Pancreas (tissue), 10 donors: ENCODE measurements at places on chromosomes 7 and 10. TPM values are rescaled to one million over a fixed set of nuclear protein-coding genes. Genes with fewer than 3 reads are reported as not detected.

DNA sequence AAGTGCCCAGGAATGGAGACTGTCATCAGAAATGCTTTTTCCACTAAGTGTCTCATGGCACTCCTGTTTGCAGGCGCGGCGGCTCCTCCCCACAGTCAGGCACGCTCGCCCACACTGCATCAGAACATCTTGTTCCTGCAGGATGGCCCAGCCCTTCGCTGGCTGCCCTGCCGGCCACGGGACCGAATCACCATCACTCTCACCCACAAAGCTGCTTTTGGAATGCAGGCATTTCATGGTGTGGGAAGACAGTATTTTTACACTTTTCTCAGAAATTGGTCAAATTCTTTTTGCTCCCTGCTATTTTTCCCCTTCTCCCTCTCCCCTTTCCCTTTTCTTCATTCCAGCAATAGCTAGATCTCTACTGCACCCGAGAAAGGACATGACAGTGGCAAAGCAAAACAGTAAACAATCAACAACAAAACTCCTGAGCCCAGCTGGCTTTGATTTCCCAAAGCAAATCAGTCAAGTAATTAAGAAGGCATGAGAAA is 176.1 kb upstream of the TNS3 start:
- H3K36me3 ChIP-seq: no peaks in the 10 kb centered on the region
- no peaks in the 10 kb centered on the region for H3K4me1 ChIP-seq
- H3K4me3 ChIP-seq: no peak overlapping the region

- no peaks in the 10 kb centered on the region for H3K36me3 ChIP-seq
- no peak for DNase-seq
- H3K4me1 ChIP-seq: peaks cover 46% of the 10 kb centered on the region
- H3K27ac ChIP-seq: peak overlapping the region; percentile 72
- H3K4me3 ChIP-seq: no peak overlapping the region
Measured at GRCh38 chr10:117360016-117360415, 15.2 kb downstream of the PDZD8 start.

- no peak for DNase-seq
- peaks cover 12% of the 10 kb centered on the region for H3K4me1 ChIP-seq
- no peak overlapping the region for H3K4me3 ChIP-seq
- H3K36me3 ChIP-seq: no peaks in the 10 kb centered on the region
- H3K27ac ChIP-seq: no peak overlapping the region
- no peaks in the 10 kb centered on the region for H3K27me3 ChIP-seq
Measured at GRCh38 chr10:80471715-80472233, 17.7 kb downstream of the TSPAN14 start.

DNA sequence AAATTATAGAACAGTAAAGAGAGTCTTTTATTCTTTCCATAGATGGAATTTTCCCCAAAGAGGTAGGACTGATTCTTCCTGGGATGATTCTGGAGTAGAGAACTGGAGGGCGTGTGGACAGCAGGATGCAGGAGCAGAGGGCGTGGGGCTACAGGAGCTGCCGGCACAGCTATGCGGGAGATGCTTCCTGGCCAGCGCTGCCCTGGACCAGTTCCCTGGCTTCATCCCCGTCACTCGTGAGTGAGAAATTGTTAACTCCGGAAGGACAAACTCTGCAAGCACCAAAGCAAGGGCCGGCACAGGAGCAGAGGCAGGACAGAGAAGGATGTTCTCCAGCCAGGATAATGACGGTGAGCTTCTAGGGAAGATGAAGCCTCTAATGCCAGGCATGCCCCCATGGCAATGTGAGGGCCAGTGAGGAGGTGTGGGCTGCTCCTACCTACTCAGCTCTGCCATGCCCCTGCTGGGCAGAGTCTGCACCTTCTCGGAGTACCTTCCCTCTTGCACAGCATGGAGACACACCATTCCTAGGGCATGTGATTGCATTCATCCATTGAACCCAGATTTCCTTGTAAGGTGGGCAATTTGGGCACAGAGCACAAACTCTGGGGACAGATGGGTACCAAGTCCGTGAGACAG is 760.9 kb upstream of the IGFBP3 start:
- DNase-seq: no peak
- H3K27ac ChIP-seq: no peak overlapping the region
- no peaks in the 10 kb centered on the region for H3K27me3 ChIP-seq
- no peaks in the 10 kb centered on the region for H3K36me3 ChIP-seq

DNA sequence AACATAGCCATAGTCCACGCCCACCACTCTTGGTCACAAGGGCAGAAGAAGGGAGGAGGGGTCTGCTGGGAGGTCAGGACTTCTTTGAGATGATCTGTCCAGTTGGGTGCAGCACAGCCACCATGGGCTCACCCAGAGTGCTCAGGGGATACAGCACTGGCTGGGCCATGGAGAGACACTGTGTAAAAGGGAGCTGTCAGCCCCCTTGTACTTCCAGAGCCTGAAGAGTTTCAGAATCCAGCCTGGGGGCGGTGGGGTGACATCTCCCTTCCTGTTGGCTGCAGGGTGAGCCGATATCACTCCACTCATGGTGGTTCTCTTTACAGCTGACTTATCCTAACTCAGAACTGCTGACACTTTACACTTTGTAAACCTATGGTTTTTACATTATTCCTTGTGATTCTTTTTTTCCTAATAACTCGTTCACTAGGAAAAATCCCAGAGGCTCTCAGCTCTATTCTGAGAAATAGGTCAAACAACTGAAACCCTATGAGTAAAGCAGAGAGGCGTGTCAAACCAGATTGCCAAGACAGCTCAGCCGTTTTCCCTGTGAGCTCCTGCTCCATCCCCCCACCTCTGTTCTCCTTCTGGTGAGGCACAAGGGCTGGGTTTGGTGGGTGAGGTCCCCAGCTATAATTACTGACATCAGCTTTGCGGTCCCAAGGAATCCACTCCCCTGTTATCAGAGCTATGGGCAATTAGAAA is 3.2 kb upstream of the MRPS24 start:
- no peak overlapping the region for H3K4me3 ChIP-seq
- no peak overlapping the region for H3K27ac ChIP-seq
- no peak for DNase-seq
- no peaks in the 10 kb centered on the region for H3K27me3 ChIP-seq
- H3K36me3 ChIP-seq: no peaks in the 10 kb centered on the region

The ERVW-1 gene
- not detected for total RNA-seq

The C10orf62 gene
- total RNA-seq: 0.59 TPM

The SPDYE11 gene
- not detected for total RNA-seq
